ENCODE measurements at places on chromosomes 5 and 9.

- DNase-seq = no peak
Measured at GRCh38 chr9:88387036-88387551, 1.1 kb upstream of the SPIN1 start.

DNA sequence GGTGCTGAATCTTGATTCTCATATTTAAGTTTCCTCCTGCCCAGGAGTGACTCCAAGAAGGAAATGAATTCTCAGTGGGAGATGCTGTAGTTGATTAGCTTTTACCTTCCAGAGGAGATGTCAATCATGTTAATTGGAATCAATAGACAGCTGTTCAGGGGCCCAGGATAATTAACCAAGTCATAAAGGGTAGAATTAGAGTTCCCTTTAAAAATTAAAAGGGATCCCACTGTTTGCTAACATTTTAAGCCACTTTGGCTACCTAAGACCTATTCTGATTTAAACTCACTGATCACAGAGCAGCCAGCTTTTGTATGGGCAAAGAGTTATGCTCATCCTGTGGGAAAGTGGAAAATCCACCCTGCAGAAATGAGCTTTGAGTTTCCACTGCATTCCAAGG lies 249.6 kb downstream of the SLIT3 start:
- DNase-seq = no peak

DNA sequence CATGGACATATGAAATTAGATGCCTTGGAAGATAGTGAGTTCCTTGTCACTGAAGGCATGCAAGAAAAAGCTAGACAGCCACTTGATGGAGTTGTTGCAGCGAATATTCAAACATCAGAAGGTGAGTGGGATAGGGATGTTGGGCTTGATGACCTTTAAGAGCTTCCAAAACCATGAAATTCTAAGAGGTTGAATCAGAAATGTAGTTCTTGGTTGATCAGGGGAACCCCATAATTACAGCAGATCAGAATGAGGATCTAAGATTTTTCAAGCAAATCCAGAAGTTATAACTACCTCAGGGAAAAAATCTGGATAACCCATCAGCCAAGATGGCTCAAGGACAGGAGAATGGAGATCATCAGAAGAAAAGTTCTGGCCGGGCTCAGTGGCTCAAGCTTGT lies 244.3 kb upstream of the NR4A3 start:
- no peak for DNase-seq

DNA sequence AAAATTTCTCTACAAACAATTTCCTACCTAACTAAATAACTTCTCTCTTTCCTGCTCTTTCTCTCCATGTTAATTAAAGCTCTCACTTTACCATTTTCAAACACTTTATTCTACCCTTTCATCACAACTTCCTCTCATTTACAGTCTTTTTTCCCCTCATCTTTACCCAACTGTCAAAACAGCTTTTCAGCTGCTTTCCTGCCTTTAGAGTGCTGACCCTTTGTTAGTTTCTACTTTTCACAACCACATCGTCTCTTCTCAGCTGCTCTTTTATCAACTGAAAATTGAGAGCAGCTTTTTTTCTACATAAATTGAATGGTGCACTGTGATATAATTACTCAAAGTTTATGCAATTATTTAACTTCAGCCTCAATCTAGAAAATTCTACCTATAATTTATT lies 3.1 kb upstream of the HOMER1 start:
- DNase-seq = no peak

DNA sequence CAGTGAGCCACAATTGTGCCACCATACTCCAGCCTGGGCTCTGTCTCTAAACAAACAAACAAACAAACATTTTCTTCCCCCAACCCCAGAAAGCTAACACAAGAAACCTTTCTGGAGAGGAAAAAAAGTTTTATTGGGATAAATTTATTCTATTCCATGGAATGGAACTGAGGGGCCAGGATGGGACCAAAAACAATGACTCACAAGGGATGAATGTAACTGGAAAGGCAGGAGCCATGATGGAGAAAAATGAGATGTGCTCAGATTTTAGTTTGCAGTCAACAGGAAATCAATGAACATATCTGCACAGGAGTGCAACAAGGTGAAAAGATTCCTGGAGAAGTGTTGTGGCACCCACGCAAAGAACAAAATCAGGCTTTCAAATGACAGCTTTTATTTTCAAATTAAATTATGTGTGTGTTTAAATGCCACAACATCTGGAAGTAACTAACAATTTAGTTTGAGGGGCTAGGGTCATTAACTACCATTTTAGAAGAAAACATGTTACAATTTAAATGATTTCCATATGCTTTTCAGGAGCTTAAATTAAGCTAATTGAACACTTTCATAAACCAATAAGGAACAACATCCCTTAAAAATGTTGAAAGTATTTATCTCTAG lies 208.6 kb downstream of the TSSK1B start:
- DNase-seq = no peak

DNA sequence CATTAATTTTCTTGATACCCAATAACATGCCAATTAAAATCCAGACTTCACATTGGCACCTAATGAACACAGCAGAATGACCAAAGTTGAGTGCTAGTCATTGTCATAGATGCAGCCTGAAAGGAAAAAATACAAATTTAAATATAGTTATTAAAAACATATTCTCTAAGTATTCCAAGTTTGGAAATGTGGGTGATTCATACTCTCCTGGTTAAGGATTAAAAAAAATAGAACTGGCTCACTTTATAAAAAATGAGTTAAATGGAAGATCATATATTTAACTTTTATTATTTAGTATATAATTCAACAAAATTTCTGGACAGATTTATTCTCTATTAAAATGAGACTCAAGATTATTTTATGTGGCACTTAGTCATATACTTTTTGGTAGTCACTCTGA lies 33.2 kb upstream of the RICTOR start:
- DNase-seq = no peak

GRCh38 chr5:147966326-147966725 lies 60.0 kb upstream of the C5orf46 start:
- DNase-seq = no peak

- no peak for DNase-seq
Measured at GRCh38 chr5:110335361-110336066, 391.0 kb downstream of the TMEM232 start.

DNA sequence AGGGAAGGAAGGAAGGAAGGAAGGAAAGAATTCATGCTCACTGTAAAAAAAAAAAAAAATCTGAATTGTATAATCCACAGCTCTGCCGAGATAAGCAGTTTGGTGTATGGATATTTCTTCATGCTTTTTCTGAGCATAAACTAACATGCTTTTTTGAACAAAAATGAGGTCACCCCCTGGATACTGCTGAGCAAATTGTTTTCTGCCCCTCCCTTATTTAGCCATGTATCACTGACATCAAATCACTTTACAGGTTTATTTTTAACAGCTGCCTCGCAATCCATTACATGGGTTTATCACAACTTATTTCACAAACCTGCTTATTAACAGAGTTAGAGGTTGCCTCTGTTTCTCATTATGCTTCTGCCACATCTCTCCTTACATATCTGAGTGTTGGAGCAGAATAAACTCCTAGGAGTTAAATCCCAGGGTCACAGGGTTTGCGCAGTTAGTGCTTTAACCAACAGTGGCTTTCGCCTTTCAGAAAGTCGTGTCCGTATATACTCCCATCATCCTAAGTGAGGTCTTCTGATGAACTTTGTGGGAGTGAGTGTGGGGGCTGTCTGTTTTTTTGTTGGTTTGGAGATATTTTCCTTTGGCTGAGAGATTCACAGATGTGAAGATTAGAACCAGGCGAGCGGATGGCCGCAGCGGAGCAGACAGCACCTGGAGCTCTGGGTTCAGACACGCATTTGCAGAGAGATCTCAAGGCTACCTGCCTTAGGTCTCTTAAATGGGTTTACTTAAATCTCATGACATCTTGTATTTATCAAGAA lies 57.7 kb downstream of the AK8 start:
- no peak for DNase-seq

DNA sequence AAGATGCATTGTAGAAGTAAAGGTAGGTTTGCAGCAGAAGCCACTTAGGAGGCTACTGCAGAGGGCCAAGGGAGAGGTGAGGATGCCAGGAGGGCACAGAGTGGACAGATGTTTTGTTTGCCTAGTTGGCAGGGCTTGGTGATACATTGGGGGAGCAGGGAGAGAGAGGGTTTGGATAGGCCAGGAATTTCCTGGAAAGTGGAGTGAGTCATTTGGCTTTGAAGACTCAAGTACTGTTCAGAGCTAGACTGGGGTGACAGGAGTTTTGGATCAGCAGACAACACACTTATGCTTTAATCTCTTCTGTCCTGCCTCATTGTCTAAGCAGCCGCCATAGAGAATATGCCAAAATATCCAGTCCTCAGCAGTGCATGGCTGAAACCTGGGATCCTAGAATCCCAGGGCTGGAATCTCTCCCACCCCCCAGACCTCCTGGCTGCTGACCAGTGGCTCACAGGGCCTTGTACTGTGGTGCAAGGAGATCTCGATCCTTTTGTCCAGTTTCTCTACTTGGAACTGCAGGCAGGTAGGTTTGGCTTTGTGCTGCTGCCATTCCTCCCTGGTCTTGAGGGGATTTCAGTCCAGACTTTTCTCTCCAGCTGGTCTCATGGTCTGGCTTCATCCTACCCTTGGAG lies 11.0 kb downstream of the TMEM268 start:
- no peak for DNase-seq

DNA sequence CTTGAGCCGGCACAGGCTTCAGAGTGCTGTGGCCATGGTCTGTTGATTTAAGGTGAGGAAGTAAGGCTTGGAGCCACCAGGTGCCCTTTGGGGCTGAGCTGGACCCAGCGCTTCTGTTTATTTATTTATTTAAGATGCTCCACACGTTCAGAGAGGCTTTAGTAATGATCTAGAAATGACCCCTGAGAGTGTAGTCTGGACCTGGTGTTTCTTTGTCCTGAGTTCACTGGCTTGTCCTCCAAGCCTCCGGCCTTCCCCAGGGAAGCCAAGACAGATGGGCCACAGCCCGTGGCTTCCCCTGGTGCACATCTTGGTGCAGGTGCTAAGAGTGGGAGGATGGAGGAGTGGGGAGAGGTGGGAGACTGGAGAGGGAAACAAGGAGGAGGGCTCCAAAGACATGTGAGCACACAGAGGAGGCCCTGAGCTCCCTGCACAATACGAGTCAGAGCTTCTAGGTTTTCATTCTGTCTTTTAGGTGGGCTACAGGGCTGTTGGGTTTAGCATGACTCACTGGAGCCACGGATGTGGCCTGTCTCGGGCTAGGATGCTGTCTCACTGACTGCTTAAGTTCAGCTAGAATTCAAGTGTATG lies 56.9 kb downstream of the AHRR start:
- DNase-seq = peak; percentile 49

GRCh38 chr5:169006842-169007790 lies 293.8 kb downstream of the SLIT3 start:
- no peak for DNase-seq

DNA sequence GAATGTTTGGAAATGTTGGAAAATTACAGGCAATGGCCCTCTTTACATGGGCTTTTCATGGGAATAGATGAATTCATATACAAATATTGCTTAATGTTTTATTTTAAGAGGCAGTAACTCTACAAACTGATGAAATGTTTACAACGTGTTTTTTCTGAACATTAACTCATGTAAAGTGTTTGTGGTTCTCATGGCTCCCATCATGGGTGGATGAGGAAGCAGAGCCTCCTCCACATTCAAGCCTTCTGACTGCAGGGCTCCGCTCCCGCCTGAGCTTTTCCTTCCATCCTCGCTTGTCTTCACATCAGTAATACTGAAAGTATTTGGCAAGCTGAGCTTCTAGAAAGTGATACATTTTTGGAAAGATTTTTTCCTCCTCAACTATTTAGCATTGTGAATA lies 204.2 kb downstream of the ARHGAP26 start:
- no peak for DNase-seq

DNA sequence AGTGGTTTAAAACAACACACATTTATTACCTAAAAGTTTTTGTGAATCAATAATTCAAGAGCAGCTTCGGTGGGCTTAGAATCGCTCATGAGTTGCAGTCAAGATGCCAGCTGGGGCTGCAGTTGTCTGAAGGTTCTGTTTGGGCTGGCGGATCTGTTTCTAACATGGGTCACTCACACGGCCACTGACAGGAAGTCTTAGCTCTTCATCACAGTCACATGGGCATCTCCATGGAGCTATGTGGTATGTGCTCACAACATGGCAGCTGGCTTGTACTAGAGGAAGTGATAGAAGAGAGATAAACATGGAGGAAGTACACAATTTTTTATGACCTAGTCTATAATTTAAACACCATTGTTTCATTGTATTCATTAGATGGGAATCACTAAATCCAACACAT lies 11.2 kb downstream of the KLHL9 start:
- DNase-seq = no peak

Data from vagina (tissue), 2 donors.